Karpas-422 (cell line): ENCODE measurements at places on chromosomes 2 and 18.

- DNase-seq, result no peak
Observed at GRCh38 chr18:5513947-5514346, 29.9 kb downstream of the EPB41L3 start.

DNA sequence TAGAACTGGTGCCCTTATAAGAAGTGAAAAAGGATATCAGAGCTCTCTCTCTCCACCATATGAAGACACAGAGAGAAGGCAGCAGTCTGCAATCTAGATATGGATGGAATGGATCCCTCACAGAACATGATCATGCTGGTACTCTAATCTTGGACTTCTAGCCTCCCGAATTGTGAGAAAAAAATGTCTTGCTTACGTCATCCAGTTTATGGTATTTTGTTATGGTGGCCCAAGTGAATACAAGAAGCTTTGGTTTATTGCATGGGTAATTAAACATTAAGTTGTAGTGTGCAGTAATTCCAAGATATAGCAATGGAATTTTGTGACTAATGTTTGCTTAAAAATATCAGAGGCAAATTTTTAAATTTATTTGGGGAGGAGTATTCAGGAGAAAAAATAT, 1667.4 kb upstream of the SLC39A10 start:
- DNase-seq, result no peak

GRCh38 chr18:58540381-58540943, 88.4 kb downstream of the ALPK2 start:
- DNase-seq, result no peak

DNA sequence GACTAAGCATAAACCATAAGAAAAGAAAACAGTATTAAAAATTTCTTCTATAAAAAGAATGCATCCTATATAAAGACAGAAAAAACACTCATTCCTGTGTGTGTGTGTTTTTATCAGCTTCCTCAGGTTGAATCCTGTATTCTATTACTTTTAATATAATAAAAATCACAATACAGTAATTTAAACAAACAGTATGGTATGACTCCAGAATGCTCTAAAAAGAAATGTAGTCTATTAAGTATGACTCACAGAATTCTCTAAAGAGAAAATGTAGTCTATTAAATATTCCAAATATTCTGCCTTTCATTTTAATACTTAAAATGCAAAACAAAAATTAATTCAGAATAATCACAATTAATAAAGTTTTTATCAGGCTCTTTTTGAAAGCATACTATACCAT, 19.8 kb downstream of the CCDC88A start:
- DNase-seq, result no peak

GRCh38 chr2:26457251-26457666, 20.7 kb downstream of the OTOF start:
- no peak for DNase-seq

- DNase-seq, result no peak
Observed at GRCh38 chr2:122927710-122928557, 1097.2 kb upstream of the CNTNAP5 start.

- no peak for DNase-seq
Observed at GRCh38 chr2:86323273-86324021, 14.0 kb downstream of the REEP1 start.

GRCh38 chr2:239815671-239816070, 209.5 kb downstream of the NDUFA10 start:
- DNase-seq, result no peak

DNA sequence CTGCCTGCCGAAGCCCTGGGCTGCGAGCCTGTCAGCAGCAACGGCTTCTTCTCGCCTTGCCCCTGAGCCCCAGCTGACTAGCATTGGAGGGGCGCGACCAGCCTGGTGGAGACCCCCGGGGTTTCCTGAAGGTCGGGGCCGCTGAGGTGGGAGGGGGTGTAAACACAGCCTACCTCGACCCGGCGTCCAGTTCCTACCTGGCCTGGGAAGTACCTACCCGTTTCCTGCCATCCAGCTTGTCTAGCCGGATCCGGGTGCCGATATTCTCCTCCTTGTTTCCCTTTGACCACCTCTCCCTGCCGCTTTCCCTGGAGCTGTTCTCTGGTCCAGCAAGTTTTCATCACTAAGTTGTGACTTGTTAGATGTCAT, 511 bp downstream of the MOB4 start:
- DNase-seq, result no peak

DNA sequence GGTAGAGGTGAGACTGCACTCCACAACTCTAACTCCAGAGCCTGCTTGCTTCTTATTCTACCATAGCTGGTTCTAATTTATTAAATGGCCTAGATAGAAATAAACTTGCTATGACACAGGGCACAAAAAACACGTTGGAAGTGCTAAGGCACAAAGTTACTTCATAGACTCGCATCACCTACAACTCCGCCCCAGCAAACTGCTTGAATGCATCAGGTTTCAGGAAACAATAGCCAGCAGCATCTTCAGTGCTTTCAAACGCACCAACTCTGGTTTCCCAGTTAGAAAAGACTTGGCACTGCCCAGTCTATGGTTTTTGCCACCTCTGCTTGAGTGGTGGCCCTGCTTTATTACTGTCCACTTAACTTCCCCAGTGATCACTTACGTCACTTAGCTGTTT, 142.6 kb downstream of the RIF1 start:
- DNase-seq, result no peak

GRCh38 chr2:18860179-18860578, 270.8 kb upstream of the NT5C1B start:
- no peak for DNase-seq

DNA sequence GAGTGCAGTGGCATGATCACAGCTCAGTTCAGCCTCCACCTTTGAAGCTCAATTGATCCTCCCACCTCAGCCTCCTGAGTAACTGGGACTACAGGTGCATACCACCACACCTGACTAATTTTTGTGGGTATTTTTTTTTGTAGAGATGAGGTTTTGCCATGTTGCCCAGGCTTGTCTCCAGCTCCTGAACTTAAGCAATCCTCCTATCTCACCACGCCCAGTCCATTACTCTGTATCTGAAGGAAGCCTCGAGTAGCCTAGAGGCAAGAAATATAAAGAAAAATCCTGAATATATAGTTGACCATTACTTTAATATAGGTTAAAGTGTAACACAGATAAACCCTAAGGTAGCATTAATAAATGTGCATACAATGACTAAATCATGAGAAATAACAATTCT, 686.8 kb upstream of the PIK3C3 start:
- no peak for DNase-seq

- no peak for DNase-seq
Observed at GRCh38 chr18:46449499-46449898, 207.5 kb downstream of the LOXHD1 start.

DNA sequence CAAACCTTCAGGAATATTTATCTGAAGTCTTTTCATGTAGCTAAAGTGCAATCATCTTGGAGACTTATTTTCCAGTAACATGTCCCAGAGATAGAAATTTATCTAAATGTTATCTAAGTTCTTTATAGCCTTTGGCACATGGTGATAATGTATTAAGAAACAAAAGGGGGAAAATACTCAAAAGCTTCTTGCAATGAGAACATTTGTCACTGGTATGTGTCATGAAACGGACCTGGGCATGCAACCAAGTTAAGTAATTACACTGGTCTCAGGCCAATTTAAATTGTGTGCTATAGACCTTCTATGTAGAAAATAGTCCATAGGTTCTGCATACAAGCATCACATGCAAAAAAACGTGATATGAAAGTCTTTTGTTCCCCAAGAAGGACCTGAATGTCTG, 136.2 kb downstream of the SLC8A1 start:
- DNase-seq, result no peak
